Kidney epithelial cell (primary cell): ENCODE measurements at places on chromosomes 11 and 22. TPM values are rescaled to one million over a fixed set of nuclear protein-coding genes. Genes with fewer than 3 reads are reported as not detected.

Gene BACE1
- 13.6 and 17.2 TPM in 2 replicates for total RNA-seq

- DNase-seq, result no peak
Measured at GRCh38 chr22:41383085-41383484, 1.3 kb downstream of the TEF start.

GRCh38 chr22:40732999-40733292, 53.7 kb downstream of the MCHR1 start:
- no peak for DNase-seq

DNA sequence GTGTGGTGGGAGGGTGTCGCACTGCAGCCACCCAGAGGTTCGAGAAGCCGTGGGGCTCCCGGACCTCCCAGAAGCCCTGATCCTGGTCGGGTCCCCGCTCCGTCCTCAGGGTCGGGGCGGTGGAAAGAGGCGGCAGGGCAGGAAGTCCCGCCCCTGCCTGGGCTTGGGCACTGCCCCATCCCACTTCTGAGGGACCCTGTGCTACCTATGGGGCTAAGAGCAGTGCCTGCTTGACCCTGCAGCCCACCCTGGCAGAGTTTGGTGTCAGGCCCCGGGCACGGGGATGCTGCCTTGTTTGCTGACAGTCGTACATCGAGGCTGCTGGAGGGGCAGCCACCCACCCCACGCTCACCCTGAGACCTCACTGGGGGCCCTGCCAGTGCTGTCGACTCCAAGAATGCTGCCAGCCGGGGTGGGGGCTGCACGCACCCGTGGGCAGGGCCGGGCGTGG, 19.4 kb downstream of the RNH1 start:
- no peak for DNase-seq

- no peak for DNase-seq
Measured at GRCh38 chr11:84566671-84567070, 1060.5 kb downstream of the DLG2 start.

DNA sequence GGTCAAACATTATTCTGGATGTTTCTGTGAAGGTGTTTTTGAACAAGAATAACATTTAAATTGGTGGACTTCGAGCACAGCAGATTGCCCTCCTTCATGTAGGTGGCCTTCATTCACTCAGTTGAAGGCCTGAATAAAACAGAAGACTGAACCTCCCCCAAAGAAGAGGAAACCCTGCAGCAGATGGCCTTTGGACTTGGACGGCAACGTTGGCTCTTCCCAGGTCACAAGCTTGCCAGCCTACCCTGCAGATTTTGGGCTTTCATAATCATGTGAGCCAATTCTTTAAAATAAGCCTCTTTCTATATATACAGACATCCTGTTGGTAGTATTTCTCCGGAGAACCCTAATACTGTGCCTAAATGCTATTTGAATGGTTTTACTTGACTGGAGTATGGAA, 432.2 kb upstream of the NARS2 start:
- DNase-seq, result no peak

Gene CCDC188
- 0.55 and 1.8 TPM in 2 replicates for total RNA-seq

GRCh38 chr11:46456269-46457001, 64.9 kb upstream of the CHRM4 start:
- DNase-seq, result no peak

- no peak for DNase-seq
Measured at GRCh38 chr22:39311592-39312400, 7.6 kb downstream of the RPL3 start.

DNA sequence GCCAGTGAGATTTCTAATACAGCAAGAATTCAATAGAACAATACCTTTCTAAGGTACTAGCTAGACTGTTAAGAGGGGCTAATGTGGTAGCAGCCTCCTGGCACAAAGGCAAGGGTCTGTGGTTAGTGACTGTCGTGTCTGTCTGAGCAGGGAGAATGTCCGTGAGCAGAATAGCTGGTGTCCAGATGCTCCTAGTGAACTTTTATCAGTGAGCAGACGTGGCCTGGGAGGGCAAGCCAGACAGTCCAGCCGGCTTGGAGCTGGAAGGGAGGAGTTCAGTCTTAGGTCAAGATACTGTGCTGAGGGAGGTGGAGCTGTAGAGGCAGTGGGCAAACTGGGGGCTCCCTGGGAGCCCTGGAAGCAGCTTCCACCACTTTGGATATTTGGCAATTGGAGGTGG, 138.6 kb downstream of the TEAD1 start:
- DNase-seq, result no peak

GRCh38 chr11:106128740-106129139, 51.3 kb downstream of the AASDHPPT start:
- no peak for DNase-seq

DNA sequence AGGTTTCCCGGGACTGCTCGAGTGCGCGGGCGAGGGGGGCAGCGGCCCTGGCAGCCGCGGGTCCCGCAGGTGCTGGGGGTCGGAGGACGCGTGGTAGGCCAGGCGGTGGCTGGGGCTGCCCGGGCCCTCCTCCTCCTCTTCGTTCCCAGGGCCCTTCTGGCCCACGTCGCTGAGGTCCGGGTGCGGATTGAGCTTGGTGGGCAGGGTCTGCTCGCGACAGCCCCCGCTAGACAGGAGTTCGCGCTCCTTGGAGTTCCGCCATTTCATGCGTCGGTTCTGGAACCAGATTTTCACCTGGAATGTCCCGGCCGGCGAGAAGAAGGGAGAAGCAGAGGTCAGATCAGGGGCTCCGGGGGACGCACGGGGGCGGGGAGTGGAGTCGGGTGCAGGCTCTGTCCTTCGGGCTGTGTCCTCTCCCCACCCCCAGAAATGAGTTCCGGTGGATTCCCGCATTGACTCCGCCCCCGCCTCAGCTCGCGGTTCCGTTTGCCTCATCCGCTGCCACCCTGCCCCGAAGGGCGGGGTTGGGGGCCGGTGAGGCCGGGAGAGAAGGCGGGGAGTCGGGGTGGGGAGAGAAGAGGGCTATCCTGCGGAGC, 3.9 kb downstream of the DBX1 start:
- no peak for DNase-seq

- DNase-seq, result no peak
Measured at GRCh38 chr22:39745789-39746188, 147.8 kb downstream of the ENTHD1 start.

Gene MS4A6A
- 0.55 and 2.3 TPM in 2 replicates for total RNA-seq

DNA sequence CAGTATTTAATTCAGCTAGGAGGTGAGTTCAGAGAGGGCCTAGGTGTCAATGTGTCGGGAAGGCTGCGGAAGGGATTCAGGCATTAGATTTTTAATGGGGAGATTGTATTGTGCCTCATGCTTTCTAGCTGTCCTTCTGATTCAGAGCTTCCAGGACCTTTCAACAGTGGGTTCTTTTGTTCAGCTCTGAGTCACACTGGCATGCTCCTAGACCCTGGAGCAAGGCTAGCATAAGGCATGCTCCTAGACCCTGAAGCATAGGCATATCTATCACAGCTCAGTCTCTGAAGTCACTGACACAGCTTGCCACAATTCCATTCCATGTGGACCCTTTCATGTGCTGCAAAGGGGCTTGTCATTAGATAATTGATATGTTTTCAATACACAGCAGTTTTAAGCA, 396.9 kb downstream of the RAB38 start:
- DNase-seq, result no peak

DNA sequence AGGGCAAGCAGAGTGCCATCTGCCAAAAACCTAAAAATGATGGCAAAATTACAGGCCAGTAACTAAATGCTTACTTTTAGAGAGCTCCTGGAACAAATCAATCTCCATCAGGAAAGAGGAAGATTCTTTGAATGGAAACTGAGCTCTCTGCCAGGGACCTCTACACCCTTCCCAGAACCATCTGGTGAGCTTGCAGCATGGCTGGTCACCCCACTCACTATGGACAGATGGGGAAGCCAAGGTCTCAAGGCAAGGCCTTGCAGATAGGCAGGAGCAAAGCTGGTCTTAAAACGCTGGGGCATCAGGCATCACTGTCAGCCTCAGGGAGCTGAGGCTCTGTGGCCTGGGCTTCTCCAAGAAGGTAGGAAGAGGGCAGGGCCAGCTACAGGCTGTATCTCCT, 36.2 kb downstream of the SERGEF start:
- no peak for DNase-seq

DNA sequence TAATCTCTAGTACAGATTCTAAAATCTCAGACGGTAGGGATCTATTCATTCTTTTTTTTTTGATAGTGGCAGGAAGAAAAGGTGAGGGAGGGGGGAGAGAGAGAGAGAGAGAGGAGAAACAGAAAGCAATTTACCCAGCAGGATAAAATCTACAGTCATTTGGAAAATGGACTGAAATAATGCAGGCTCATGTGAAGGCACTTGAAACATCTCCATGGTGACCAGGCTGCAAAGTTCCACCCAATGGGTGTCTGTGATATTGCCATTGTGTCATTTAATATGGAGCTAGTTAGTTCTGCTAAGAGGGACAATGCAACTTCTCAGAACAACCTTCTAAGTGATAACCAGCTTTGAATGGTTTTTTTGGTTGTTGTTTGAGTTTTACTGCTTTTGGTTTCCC, 165.2 kb upstream of the RAG2 start:
- DNase-seq, result no peak

Gene BCO2
- total RNA-seq, result 0.48 TPM in 1 of 2 replicates, not detected in the other

GRCh38 chr11:128493570-128493965, 93.8 kb downstream of the ETS1 start:
- no peak for DNase-seq

- DNase-seq, result no peak
Measured at GRCh38 chr11:17238377-17238776, 30.6 kb upstream of the PIK3C2A start.

Gene TRIM29
- total RNA-seq, result 0.29 and 0.41 TPM in 2 replicates

DNA sequence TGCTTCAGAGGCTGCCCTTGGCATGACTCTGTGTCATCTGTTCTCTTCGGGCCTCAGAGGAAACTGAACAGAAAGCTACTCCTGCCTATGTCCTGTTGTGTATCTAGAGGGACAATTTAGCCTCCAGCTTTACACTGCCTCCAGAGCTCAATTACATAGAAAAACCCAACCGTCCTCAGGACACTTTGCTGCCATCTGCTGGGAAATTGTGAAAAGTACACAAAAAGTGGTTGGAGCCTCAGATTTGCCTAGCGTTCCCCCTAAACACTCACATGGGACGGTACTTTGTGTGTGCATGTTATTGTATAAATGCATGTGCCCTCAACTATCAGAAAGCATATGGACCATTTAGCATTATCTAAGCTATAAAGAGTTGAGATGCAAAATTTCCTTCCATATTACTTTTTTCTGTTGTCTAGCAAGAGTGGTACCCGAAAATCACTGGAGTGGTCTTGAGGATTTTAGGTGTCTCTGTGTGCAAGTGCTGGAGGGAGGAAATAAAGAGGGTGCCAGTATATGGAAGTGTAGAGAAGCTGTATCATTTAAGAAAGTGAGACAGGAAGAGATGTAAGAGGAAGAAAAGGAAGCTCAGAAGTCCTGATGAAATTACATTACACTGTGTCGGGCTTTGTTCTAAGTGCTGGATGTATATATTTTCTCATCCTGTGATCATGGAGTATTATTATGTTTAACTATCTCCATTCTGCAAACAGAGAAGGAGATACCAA, 8.7 kb upstream of the MS4A4E start:
- no peak for DNase-seq

Gene C11orf16
- total RNA-seq, result not detected in 2 replicates

DNA sequence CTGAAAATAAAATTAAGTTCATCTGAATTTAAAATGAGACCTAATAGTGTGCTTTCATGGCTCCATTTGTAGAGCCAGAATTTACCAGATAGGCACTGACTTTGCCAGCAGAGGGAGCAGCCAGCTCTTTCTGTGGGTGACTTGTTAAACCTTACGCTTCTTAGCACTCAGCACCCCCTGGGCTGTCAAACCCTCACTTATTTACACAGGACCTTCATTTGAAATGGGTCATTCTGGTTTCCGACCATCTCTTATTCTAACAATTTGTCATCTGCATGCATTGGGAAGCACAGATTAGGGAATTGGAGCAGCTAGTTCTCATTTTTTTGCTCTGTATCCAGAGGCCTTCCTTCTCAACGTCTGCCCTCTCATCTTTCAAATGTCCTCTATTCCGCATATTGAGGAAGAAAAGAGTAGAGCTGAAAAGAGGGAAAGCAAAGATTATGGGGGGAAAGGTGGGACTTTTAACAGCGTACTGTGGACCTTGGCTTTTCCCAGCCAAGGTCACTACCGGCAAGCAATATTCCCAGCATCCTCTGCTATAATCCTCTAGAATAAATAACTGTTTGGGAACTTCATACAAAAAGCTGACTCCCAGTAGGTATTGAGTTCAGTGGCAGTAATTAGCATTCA, 3.1 kb downstream of the ASRGL1 start:
- no peak for DNase-seq

GRCh38 chr11:8766988-8767374, 84.4 kb downstream of the RPL27A start:
- DNase-seq, result no peak

DNA sequence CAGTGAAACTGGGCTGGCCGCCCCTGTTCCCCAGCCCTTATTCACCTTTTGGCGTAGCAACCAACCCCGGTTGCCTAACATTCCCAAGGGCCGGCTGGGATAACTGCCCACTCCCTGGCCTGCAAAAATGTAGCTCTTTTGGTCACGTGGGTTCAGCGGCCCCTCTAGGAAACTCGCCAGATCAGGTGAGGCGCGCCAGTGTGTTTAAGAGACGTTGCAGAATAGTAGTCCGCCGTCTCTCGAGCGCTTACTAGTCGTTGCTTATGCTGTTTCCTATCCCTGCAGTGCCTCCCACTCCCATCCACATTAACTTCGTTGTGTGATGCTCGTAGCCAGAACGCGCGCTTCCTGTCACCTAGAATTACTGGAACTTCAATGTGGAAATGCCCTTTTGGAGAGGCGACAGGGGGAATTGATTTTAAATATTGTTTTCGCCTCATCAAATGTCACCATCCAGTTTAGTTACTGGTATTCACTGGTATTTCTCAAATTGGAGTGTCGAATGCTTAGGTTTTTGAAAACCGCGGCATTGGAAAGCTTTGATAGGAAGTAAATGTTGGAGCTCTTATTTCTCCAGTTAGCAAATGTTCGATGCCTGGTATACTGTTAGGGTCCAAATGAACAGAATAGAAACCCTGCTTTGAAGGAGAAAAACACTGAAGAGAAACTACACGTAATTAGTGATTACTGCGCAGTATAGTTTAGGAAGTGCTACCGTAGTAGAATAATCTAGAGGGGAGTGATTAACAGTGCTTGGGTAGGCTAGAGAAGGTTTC, 823 bp downstream of the CEP57 start:
- no peak for DNase-seq

DNA sequence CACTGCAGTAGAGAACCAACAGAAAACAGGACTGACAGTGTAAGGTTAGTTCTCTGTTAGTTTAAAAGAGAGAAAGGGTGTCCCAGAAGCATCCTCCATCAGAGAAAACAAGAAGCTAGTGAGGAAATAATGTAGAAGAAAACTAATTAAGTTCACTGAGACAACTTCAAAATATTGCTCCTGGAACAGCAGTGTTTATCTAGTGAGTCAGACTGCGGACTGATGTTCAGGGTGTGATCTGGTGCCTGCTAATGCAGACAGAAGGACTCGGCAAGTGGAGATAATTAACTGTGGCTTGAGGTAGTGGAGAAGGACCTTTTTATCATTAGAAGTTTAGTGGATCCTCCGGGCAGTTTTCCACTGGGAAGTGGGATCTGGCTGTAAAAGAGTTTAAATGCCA, 55.4 kb downstream of the CDON start:
- peak; percentile 51 for DNase-seq
